ENCODE measurements at places on chromosomes 16 and 17.
A peak's percentile ranks its signal among the peaks of the same experiment; 100 is the strongest.

- DNase-seq: no peak
Observed at GRCh38 chr17:39191750-39192510, 5.5 kb downstream of the CACNB1 start.

DNA sequence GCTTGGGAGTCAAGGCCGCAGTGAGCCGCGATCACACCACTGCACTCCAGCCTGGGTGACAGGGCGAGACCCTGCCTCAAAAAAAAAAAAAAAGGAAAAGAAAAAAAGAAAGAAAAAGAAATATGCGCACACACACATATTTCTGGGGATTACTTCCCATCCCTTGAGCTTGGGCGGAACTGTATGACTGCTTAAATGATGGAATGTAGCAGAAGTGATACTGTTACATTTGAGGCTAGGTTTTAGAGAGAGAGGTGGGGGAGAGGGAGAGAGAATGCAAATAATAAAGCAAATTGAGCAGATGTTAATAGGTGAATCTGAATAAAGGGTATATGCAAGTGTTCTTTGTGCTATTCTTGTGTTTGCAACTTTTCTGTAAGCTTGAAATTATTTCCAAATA is 12.0 kb upstream of the USP32 start:
- no peak for DNase-seq

GRCh38 chr17:39026980-39027451 is 59.8 kb upstream of the FBXO47 start:
- DNase-seq: no peak

DNA sequence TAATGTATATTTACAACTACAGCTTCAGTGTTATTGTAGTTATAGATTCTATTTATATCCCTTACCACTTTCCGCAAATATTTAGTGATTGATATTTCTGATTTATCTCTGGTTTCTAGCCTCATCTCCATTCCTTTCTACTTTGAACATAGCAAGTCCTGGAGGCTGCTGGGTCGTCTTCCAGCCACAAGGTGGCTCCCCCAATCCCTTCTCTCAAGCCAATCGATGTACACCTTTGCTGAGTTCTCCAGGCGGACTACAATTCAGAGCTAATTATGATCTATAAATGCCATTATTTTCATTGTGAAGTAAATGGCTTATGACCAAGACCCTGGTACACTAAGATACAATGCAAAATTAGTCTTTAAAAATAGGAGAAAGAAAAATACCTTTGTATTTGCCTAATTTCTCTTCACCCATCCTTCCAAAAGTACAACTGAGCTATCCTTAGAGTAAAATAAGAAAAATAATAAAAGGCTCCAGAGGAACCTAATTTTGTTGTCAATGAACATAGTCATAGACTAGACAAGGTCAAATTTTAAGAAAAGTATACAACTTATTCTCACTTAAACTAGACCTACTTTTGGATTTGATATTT is 122.1 kb downstream of the SKAP1 start:
- peak; percentile 45 for DNase-seq

DNA sequence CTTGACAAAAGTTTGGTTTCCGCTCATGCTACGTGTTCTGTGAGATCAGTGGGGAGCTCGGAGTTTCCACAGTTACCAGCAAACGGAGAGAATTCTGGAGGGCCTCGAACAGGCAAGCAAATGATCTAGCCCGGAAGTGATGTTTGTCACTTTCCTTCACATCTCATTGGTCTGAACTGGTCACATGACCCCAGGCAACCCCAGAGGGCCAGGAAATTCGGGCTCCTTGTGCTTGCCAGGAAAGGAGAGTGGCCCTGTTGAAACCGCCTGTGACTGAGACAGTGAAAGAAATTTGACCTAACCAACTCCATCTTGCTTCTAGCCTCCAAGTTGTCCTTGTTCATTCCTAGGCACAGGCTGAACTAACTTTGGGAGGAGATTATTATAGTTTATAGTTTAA is 23.0 kb downstream of the SPPL2C start:
- DNase-seq: no peak

GRCh38 chr16:87701505-87701921 is 64.3 kb downstream of the KLHDC4 start:
- no peak for DNase-seq

DNA sequence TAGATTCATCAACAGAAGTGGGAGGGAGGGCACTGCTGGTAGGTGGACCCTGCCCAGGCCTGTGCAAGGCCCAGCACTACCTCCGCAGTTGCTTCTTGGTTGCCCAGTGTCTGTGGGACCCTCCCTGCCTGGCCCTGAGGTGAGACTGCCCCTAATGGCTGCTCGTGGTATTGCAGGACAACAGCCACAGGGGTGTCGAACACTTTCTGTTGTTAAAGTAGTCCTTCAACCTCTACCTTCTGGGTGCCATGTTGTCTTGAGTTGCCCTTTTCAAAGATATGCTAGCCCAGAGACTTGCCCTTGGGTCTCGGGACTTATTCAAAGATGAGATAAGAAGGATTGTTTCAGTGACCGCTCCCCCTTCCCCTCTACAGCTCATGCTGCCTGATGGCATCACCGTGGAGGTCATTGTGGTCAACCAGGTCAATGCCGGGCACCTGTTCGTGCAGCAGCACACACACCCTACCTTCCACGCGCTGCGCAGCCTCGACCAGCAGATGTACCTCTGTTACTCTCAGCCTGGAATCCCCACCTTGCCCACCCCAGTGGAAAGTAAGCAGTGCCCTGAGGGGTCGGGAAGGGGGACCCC is 29.1 kb downstream of the AKAP1 start:
- DNase-seq: no peak

- no peak for DNase-seq
Observed at GRCh38 chr17:863880-864279, 81.7 kb downstream of the MRM3 start.

- DNase-seq: no peak
Observed at GRCh38 chr16:75653922-75654321, 6.3 kb downstream of the TERF2IP start.

- DNase-seq: no peak
Observed at GRCh38 chr16:4574919-4575705, 19.0 kb downstream of the C16orf96 start.

DNA sequence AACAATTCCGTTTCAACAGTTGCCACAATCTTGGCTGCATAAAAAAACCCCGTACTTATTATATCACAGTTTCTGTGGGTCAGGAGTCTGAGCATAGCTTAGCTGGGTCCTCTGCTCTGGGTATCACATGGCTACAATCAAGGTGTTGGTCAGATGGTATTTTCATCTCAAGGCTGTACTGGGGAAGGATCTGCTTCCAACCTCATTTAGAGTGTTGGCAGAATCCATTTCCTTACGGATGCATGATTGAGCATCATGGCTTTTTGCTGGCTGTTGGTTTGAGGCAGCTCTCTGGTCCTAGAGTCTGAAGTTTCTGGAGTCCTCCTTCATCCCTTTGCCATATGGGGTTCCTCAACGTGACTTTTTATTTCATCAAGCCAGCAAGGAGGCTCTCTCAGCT is 177.0 kb downstream of the HAPSTR1 start:
- no peak for DNase-seq

DNA sequence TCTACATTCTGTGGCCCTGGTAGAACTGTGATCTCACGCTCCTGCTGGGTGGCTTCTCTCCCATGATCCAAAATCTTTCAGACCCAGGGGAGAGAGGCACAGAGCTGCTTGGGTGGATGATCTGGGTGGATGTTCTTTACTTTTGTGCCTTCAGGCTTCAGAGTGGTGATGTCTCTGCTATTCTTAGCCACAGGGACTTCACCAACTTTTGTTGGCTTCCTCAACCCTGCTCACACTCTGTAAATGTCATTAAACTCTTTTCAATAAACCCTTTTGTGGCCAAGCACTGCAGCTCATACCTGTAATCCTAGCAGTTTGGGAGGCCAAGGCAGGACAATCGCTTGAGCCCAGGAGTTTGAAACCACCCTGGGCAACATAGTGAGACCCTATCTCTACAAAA is 7.6 kb downstream of the CLEC10A start:
- no peak for DNase-seq

DNA sequence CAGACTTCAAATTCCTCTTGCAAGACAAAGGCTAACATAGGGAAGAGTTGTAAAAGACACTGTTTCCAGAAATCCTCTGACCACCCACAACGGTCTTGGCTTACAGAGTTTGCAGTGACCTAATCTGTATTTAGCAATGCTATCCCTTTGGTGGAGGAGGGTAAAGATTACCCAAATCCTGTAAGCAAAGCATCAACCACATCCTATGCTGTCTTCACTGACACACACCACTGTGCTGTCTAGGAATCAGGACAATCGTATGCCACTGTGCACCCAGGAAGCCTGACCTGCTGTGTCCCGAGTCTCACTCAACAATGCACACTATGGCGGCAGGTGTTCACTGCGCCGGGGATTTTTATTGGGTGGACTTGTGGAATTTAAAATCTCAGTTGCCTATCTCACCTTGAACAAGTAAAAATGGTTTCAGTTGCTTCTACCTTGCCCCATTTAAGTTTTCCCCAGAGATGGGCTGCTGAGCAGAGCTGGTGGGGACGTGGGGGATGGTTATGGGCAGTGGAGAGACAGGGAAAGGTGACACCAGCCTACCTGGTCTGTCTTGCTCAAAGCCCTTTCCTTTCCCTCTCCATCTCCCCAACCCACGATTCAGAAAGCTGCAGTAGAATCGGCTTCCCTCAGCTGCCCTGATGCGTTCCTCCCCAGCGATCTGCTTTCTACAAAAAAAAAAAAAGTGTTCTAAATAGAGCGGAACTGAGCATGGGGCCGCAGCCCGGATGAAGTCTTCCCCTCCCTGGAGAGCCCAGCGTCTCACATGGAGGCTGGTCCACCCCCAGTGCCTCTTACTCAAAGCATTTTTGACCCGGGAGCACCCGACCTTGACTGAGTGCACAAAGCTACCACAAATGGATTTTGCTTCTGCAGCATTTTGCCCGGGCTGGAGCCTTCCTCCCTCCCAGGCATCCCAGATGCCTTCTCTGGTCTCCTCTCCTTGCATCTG is 271.5 kb downstream of the SOX9 start:
- no peak for DNase-seq

- DNase-seq: no peak
Observed at GRCh38 chr17:67244431-67245072, 444 bp downstream of the HELZ start.

- no peak for DNase-seq
Observed at GRCh38 chr17:72927146-72927545, 165.3 kb downstream of the SLC39A11 start.

DNA sequence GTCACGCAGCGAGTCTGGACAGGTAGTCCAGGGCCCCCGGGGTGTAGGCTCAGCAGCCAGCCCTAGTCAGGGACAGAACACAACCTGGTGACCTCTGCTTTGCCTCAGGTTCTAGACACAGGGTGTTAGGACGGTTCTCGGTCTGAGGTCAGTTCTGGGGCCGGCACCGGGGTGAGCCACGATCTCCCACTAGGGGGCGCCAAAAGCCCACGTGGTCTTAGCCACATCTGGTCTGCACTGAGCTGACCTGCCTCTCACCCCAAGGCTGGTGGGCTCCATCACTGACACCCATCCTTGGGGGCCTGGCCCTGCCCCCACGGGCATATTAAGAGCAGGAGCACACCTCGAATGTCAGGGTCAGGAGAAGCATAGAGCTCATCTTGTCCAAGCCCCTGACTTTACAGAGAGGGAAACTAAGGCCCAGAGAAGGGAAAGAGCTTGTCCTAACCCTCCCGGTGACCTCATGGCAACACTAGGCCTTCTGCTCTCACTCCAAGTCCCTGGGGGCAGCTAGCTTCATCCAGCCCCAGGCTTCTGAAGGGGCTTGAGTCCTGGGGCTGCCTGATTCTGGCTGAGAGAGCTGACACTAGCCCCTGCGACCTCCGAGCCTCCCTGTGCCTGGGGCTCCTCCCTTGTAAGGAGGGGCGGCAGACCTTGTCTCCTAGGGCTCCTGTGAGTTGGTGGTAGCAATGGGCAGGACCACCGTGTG is 9.0 kb downstream of the SLC5A10 start:
- peak; percentile 26 for DNase-seq

Data from pons (tissue), 1 donor.